GM12891 (cell line): ENCODE measurements at places on chromosomes 3 and 15.

DNA sequence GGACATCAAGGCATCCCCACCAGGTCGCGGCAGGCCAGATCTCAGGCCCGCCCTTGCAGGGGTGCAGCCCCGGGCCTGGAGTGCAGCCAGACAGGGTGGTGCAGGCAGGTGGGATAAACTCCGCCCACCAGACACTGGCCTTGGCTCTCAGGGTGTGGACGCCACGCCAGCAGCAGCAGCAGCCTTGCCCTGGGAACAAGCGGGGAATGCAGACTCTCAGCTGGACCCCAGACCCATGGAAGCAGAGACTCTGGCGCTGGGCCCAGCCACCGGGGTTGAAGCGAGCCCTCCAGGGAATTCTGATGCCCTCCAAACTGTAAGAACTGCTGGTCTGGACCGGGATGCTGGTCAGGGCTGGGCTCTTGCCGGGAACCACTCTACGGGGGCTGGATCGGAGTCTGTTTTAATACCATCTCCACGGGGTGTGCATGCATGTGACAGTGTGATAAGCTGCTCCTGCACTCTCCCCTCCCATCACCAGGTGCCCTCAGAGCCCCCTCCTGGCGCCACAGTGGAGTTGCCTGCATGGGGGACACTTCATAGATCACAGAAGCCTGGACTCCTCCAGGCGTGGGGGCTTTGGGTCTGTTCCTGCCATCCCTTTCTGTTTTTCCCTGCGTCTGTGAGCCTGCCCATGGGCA is 142.7 kb downstream of the NSMCE3 start:
- DNase-seq: no peak

DNA sequence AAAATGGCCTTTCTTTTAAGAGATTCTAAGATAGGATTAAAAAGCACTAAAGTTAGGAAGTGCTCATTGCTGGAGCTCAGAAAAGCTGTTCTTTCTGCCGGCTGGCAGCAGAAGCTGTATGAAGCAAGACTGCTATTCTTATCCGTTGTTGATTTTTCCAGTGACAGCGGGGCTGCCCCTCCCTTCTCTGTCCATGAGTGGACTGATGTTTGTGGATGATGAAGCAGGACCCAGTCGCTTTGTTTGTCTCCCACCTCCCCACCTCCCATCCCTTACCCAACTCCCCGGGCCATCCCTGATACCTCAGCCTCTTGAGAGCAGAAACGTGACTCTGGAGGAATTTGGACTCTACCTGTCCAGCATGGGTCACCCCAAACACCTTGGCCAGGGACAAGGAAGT is 10.3 kb upstream of the MUSTN1 start:
- DNase-seq: no peak

- DNase-seq: no peak
Measured at GRCh38 chr15:85707519-85708338, 87.0 kb downstream of the KLHL25 start.

DNA sequence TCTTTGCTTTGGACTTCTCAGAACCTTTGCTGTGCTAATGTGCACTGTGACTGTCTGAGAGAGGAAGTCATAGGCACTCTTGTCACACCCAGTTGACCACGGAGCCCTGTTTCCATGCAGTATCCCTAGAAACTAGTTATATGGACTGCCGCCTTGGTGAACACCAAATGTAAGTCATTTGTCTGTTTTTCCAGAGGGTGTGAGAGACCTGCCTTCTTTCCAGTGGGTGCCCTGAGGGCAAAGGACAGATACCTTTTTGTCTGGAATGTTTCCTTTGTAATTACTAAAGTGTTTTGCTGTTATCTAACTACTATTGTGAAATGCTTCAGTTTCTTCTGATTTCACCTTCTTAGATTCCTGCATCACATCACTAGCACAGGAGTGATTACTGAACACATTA is 91.8 kb downstream of the LARS2 start:
- no peak for DNase-seq

DNA sequence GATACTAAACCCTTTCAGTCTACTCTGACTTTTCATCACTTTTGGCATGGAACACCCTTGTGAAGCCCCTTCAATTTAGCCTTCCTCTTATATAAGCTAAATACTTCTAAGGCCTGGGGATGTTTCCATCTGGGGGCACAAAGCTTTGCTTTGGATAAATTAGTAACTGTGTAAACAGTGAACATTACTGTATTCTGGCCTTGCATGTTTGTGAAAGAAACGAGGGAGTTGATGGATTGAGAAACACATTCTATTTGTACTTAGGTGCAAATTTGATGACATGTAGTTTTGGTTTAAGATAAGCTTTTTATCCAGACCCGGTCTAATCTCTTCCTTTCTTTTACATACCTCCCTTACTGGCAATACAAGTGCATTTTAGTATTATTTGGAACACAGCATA is 19.7 kb downstream of the PSMD6 start:
- no peak for DNase-seq

- DNase-seq: no peak
Measured at GRCh38 chr3:72120806-72121778, 336.1 kb upstream of the PROK2 start.

GRCh38 chr15:66675446-66675845 is 26.6 kb upstream of the SMAD6 start:
- no peak for DNase-seq

GRCh38 chr15:80789296-80789695 is 10.1 kb downstream of the CEMIP start:
- DNase-seq: no peak

DNA sequence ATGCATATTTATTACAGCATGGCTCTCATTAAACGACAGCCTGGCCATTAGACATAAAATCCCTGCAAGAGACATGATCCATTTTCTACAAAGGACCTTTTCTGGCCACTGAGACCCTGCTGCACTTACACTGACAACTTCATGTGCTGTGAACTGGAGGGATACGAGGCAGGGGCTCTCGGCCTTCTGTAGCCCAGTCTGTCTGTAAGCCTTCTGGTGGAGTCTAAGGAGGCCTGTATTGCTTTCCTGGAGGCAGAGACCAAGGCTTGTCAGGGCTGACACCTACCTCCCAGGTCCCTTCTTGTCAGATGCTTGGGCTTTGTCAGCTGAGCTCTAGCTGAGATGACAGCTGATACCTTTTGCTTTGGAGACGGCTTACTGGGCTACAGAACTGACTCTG is 776.9 kb upstream of the ARPP21 start:
- no peak for DNase-seq

DNA sequence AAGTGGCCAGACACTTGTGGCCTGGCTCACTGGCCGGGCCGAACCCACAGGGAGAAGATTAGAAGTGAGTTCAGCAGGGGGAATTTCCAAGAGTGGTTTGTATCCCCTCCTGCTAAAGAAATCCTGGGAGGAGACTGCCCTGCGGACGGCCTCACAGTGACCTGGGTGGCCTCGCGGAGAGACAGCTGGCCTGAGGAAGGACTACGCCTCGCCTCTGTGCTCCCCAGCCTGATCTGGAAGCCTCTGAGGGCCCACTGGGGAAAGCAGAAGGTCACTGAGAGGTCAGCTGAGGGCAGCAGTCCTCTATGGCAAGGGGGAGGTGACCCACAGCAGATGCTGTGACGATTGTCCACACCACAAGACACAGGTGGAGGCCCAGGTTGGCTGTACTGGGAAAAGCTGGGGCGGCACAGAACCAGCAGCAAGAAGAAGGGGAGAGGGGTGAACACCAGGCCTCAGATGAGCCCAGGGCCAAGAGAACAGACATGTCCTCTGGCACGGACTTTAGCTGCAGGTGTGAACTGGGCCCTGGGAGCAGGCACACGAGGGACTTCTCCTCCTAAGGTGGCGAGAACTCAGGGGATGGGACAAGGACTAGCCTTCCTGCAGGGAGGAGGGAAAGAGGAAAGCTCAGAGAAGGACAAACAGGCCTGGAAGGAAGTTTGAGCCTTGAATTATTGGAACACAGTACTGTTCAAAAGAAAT is 37.2 kb upstream of the DLG1 start:
- no peak for DNase-seq

- no peak for DNase-seq
Measured at GRCh38 chr3:150545419-150546225, 674 bp downstream of the SERP1 start.

- DNase-seq: no peak
Measured at GRCh38 chr3:52178537-52178936, 19.4 kb upstream of the ALAS1 start.

GRCh38 chr3:197801891-197802778 is 11.1 kb downstream of the LRCH3 start:
- DNase-seq: no peak

DNA sequence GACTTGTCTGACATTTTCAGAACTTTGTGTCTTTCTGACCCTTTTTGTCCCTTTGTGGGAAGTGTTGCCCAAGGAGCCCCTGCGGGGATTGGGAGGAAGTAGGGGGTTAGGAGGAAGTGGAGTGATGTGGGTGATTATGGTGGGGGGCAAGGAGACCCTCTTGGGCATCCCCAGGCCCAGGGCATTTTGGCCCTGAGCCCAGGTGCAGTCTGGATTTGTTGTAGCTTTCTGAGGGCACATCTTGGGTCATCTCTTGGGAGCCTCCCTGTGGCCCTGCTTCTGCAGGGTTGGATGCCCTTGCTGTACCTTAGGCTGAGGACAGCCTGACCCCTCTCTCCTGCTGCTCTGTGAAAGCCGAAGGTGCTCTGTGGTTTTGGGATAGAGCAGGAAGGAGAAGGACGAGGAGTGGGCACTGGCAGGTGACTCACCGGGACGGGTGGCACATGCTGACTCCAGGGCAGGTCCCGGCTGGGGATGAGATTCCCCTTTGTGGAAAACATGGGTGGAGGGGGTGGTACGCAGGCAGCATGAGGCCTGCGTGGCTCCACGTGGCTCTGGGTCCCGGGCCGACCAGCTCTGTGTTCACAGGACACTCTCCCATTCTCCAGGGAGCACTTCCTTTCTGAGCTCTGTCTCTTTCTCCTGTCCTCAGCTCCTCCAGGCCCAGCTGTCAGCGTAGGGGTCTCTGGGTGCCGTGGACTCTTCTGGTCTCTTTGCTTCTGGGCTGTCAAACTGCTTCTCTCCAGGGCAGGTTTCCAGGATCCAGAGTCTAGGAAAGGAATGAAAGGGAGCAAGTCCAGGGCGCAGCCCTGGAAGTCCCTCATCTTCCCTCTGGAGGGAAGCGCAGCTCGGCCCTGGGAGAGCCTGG is 11.8 kb downstream of the CD276 start:
- no peak for DNase-seq

GRCh38 chr15:76084256-76084655 is 24.5 kb downstream of the TMEM266 start:
- DNase-seq: no peak

DNA sequence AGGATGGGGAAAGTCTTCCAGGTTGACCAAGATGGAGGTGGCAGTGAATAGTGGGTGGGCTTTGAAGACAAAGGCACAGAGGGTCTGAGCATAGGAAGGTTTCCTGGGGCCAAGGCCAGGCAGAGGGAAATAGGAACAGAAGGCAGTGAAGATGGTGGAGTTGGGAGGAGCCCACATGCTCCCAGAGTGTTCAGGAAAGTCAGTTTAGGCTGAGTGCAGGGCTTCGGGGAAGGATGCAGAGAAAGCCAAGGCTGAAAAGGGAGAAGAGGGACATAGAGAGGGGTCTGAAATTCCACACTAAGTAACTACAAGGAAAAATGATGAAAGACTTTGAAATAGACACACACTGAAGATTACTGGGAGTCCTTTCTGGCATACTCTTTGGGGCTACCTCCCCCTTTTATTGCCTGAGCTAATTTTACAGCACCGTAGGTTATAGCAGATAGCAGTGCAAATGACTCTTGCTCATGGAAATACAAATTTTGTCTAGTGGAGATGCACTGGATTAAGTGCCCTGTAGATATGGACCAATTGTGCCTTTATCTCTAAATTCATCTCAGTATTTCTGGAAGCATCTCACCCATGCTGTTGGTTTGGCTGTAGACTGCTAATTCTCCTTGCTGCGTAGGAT is 3.8 kb downstream of the CX3CR1 start:
- no peak for DNase-seq

DNA sequence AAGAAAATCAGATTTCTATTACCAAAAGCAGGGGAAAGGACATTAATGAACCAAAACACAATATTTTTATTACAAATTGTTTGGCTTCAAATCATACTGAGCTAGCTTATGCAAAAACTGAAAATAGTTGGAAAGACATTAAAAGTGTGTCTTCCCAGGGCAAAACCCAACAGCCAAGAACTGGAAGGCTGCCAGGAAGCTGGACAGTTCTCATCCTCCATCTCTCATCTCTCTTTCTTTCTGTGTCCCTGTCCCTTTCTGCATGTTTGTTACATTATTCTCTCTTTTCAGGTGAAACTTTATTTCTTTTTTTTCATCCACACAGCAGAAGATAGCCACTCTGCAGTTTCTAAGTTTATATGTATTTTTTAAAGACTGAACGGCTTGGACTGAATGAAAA is 41.1 kb upstream of the SNTN start:
- no peak for DNase-seq

GRCh38 chr15:90181776-90182175 is 19.4 kb upstream of the SEMA4B start:
- DNase-seq: no peak

DNA sequence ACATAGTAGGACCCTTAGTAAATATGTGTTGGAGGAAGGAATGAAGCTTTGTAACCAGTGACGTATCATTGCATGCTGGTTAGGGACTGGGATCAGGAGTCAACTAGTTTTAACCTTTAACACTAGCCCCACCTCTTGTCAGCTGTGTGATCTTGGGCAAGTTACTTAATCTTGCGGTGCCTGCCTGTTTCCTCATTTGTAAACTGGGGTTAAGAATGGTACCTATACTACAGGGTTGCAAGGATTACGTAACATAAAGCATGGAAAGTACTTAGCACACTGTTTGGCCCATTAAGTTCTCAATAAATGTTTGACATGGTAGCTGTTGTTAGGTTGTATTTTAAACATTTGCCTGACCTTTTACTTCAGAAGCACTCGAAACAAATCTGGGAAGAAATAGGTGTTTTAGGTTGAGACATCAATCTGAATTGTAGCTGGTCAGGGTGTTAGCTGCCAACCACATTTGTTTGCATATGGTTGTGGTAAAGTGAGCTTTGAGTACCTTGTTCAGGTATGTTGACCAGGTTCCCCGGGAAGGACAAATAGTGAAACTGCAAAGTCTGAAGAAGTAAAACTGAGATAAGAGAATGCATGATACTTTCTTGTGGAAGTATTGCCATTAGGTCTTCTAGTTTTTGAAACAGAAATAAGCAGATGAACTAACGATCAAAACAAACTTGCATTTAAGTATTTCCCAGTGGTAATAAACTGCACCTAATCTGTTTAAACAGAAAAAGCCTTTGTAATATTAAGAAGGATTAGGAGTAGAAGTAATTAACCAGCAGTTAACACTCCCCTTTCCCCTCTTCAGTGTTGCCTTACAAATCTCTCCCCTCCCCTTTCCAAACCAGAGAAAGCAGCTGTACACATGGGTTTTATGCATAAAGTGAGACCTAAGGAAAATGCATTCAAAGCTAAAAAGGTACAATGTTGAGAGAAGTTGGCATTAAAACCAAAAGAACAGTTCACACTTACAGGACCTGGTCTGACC is 25.8 kb upstream of the SCAANT1 start:
- no peak for DNase-seq
